ENCODE measurements at places on chromosomes 3 and 15.
A peak's percentile ranks its signal among the peaks of the same experiment; 100 is the strongest.

DNA sequence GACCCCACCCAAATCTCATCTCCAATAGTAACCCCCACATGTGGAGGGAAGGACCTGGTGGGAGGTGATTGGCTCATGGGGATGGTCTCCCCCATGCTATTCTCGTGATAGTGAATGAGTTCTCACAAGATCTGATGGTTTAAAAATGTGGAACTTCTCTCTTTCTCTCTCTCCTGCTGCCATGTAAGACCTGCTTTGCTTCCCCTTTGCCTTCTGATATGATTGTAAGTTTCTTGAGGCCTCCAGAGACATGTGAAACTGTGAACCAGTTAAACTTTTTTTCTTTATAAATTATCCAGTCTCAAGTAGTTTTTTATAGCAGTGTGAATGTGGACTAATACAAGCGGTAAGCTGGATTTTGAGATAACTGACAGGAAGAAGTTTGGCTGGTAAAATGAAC is 60.3 kb upstream of the MBNL1 start:
- DNase-seq = no peak

- DNase-seq = no peak
Measured at GRCh38 chr3:134427400-134428111, 53.3 kb upstream of the AMOTL2 start.

DNA sequence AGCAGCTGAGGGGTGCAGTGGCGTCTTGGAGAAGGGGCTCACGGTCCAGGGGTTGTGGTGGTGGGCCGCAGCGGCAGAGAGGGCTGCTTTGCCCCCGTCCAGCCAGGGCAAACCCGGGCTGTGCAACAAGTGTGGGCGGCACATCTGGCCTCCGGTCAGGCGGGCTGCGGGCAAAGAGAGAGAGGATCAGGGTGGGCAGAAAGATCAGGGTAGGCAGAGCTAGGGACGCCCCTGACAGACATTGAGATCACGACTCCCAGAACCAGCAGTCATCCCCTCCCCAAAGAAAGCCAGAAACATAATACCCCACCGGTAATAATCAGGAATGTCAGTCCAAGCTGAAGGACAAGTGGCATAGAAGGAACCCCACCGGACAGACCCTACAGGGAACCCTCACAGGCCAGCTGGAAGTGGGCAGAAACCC is 6.8 kb downstream of the GATA2 start:
- no peak for DNase-seq

DNA sequence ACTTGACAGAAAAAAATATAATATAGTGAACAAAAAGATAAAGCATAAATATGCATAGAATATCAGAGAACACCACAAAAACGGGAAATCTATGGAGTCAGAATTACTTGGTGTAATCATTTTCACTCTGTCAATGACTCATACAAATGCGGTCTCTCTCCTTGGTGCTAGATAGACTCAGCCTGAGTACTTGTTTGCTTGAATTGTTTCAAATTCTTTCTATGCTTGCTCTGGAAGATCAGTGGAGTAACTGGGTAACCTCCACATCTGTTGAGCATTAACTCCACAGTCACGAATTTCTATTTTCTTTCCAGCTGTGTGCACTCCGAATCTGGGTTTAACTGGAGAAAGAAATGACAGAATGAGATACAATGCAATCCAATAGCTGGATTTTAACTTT is 760.4 kb downstream of the ZPLD1 start:
- no peak for DNase-seq

DNA sequence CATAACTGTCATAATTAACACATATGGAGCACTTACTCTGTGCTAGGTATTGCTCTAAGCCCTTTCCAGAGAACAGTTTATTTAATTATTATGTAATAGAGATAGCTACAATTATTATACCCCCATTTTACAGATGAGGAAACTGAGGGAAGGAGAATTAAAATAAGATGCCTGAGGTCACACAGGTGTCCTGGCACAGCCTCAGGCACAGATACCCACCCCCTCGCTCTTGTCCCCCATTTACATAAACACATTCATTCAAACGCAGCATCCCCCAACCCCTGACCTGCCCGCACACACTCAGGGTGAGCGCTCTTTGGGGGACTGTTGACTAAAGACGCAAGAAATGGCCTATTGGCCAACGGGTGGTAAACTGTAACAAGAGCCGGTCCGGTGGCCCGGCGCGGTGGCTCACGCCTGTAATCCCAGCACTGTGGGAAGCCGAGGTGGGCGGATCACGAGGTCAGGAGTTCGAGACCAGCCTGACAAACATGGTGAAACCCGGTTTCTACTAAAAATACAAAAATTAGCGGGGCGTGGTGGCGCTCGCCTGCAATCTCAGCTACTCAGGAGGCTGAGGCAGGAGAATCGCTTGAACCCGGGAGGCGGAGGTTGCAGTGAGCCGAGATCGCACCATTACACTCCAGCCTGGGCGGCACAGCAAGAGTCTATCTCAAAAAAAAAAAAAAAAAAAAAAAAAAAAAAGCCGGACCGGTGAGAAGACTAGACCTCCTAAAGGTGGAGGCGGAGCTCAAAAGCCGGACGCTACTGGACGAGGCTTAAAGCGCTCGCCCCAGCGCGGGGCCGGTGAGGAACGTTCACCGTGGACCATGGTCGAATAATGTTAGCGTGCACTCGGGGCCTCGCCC is 1.9 kb upstream of the ISL2 start:
- no peak for DNase-seq

DNA sequence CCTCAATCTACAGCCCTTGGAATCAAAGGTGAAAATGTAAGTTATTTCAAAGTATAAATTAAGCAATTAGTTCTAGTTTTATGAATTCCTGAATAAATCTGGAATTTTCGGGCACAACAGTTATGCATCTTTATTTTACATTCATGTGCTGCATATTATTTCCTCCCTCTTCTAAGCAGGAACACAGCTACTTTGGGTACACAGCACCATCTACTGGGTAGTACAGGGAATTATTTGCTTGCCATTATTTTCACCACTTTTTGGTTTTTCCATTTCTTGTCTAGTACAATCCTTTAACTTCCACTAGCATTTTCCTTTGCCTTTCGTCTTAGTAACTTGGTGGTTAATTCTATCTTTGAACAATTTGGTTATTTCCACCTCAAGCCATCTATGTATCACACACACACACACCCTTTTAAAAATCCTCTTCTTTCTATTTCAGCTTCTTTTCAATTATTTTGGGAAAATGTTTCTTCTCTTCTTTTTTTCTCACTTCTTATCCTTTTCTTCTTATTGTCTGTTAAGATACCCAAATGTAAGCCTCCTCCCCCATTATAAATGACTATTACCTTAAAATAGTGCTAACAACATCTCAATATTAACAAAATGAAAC is 451.0 kb downstream of the MFSD1 start:
- DNase-seq = no peak

DNA sequence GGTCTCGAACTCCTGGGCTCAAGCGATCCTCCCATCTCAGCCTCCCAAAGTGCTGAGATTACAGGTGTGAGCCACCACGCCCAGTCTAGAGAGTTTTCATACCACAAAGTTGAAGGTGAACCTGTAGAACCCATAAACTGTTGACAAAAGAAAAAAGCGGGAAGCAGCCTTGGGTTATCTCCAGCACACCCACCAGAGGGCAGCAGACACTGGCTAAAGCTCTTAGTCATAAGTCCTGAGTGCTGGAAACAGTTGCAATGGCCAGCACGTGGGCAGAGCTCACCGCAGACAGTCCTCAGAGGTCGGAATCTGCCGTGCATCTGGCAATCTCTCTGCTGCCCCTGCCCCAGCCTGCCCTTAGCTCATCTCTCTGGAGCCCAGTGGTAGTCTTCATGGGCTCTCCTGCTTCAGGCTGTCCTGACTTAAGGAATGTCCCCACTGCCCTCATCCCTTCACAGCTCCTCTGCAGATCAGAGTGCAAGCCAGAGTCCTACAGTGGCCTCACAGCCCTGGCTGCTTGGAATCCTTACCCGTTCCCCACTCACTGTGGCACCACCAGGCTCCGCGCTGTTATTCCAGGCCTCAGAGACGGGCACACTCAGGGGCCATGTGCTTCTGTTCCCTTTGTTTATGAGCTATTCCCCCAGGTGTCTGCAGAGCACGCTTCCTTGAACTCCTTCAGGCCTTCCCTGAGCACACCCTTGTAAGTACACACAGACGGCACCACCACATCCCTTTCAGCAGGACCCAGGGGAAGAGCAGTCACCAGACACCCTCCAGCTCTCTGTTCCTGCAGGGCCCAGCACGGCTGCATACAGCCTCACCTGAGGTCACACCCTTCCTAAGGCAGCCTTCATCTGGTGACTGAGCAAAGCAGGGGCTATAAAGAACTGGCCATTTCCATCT is 8.8 kb upstream of the ELP6 start:
- DNase-seq = peak; percentile 74

- no peak for DNase-seq
Measured at GRCh38 chr15:39118510-39118909, 462.4 kb upstream of the THBS1 start.

DNA sequence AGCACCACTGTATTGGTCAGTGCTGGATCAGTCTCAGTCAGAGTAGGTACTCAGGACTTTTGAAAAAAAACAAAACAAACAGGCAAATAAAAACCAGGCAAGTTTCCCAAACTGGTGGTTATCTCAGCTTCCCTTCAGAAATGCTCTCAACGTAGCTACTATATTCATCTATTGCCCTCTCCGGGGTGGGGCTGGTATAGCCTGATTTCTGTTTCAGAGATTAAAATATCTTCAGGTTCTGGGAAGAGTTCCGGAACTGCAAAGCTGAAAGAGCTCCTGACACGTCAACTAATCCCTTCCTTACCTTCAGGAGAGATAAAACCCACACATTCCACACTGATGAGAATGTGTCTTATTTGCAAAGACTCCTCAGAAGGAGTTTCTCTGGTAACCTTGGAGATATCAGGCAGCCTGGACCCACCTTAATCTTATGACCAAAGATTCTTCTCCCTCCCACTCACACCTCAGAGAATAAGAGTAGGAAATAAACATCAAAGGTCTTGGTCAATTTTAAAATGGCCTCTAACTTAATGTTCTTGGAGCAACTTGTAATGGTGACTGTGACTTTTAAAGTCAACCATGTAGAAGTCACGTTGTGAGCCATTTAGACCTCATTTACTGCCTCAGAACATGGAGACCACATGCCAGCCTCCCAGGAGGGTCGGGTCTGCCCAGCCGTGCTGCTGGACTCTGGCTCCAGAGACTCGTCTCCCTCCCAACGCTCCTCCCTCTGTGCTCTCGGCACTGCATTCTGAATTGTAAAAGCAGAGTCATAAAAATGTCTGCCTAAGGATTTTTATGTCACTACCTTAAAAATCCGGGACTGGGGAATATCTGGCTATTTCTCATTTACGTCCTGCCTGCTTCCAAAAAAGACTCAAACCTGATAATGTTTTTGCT is 53.8 kb downstream of the CDCP1 start:
- DNase-seq = no peak

DNA sequence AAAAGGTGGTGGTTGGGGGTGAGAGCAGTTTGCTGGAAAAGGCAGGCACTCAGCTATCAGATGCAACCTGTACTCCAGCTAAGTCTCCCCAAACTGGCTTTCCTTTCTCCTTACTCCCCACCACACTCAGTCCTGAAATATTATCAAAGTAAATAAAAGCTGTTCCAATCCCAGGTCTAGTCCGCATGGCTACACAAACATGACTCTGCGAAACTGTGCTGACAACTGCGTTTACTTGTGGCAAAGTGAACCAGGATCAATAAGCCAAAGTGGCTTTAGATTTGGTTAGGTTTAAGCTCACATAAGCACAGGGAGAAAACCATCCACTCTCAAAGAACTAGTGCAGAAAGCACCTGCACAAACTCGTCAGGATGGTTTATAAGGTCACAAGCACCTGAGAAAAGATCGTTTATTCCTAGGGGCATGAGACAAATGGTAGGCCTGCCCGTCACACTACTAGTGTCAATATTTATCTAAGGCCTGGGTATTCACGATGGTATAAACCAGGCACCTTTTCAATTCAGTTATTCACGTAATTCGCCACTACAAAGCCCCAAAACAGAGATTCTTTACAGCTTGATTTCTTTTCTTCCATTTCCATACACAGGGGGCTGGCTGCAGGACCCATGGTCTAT is 25.3 kb downstream of the LRIG1 start:
- DNase-seq = no peak

DNA sequence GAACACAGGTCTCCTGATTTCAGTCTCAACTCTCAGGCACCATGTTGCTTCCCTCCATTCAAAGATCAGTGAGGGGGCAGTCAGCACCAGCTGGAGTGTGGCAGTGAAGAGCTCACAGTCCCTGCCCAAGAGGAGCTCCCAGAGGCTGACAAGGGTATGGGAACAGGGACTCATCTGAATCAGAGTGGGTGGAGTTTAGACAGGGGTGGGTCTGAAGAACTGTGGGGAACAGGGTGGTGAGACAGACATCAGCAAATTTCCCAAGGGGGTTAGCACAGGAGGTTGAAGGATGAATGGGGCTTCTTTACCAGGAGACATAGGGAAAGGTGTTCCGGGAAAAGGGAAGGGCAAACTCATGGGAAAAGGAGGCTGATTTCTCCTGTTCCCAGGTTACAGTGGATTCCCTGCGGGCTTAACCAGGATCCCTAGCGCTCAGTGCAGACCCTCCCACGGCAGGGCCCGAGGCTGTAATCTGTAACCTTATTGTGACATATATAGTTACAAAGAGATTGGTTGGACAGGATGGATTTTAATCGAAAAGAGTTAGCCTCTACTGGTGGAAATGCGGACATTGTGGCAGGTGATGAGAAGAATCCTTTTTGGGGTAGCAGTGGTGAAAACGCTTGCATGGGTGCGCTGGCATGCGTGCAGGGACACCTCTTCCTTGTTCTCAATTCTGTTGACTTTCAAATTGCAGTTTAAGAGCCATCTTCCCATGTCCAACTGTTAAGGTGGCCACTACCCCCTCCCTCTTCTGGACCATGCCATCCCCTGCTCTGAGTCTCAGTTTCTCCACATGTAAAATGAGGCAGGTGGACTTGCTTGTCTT is 160.3 kb downstream of the SMAD6 start:
- no peak for DNase-seq

- no peak for DNase-seq
Measured at GRCh38 chr15:65076486-65077290, at the start of gene KBTBD13. Gene KBTBD13, plus strand, starts transcription at chr15:65076746. Its CDS starts 70 bp downstream, at chr15:65076816.

- DNase-seq = no peak
Measured at GRCh38 chr15:39801641-39802309, 19.1 kb upstream of the FSIP1 start.

DNA sequence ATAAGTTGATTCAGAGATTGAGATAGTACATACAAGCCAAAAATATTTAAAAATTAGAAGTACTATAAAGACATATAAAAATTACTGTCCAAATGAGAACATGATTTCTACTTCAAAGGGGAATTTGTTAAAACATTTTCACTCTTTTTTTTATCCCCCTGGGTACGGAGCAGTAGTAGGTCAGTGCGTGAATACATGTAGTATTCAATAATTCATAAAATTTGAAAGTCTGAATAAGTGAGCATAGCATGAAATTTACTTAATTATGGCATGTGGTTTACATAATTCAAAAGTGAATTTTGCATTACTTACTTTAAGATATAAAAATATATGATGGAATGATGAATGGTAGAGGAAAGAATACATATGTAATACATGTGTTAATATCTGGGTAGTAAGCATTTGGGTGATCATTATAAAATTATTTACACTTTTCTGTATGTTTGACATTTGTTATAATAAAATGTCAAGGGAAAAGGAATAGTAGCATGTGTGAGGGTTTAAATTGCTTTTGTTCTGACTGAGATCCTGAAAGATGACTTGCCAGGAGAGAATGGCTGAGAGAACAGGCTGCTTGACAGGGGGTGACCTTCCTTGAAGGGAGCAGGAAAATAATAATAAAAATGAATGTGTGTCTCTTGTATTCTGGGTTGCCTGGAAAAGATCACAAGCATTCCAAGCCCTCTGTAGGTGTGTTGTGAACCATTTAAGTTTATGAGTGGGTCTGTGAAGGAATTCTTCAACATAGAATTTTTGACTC is 1178.8 kb downstream of the ZPLD1 start:
- DNase-seq = no peak

- DNase-seq = no peak
Measured at GRCh38 chr3:56836276-56837163, 34.8 kb upstream of the ARHGEF3 start.
